Cerebellar nuclear complex (tissue), 1 donor: ENCODE measurements at places on chromosomes 2 and 18.

DNA sequence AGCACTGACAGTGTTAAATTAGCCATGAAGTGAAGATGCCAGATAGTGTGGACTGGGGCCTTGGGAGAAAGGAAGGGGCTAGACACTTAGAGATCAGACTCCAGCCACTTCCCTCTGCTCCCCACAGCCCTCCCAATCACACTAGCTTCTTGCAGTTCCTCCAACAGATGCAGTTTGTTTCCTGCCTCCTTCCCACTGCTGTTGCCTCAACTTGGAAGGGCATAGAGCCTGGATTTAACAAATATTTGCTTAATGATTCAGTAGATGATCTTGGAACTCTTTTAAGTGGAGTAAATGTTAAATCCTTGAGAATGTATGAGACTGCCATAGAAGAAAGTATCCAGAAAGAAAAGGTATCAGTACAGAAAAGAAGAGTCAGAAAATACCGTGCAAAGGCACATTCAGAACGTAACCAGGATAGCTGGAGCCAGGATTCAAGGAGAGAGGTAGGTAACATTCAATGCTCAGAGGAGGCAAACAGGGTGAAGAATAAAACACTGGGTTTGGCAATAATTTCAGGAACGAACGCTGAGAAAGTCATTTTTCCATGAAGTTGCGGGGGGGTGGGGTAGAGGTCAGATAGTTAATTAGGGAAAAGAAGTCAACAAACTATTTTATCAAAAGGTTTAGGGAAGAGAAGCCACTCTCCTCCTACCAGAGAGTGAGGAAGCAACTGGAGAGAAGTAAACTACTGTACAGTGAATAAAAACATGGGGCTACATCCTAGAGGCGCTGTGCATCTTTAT, 1.3 kb upstream of the BZW1 start:
- DNase-seq = no peak

DNA sequence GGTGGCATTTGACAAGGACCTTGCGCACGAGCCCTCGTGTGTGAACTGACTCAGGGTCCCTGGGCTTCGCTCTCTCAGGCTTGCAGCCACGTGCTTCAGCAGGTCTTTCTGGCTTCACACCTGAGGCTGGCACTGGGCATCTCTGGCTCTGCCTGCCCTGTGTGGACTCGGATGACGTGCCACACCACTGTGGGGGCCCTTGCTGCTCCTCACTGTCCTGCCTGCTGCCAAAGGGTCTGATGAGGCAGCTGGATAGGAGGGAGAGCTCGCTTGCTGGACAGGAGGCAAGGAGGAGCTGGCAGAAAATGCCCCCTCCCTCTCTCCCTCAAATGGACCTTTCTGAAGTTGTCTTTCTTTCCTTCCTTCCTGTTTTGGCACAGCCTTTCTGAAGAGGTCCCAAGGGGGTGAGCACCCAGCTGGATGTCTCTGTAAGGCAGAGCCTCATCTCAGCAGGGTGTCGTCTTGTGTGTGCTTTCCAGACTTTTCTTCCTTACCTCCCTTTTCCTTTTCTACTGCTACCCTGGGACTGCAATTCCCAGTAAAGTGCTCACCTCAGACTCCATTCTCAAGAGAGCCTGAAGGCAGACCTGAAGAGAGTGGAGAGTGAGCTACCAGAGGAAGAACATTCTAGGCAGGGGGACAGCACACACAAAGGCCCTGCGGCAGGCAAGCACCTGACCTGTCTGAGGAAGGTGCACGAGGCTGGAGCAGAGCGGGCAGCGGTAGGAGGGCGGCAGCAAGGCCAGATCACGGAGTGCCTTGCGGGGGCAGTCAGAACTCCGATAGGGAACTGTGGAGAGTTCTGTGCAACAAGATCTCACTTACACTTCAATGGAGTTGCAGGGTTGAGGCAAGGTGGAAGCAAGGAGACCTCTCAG, 5.3 kb downstream of the PER2 start:
- DNase-seq = no peak

DNA sequence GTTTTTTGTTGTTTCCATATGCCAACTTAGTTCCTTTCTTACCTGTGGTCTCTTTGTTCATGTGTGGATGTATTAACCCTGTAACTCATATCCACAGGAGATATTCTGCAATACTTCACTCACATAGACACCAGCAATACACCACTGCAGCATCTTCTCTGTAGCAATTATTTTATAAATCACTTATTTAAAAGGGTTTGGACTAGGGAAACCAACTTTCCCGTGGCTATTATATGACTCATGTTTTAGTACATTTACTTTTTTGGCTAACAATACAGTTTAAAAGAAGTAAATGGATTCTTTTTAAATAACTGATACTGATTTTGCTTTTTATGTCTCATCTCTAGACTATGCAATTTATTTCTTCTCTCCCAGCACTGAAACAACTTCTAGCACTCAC, 488.9 kb downstream of the MBD2 start:
- no peak for DNase-seq

DNA sequence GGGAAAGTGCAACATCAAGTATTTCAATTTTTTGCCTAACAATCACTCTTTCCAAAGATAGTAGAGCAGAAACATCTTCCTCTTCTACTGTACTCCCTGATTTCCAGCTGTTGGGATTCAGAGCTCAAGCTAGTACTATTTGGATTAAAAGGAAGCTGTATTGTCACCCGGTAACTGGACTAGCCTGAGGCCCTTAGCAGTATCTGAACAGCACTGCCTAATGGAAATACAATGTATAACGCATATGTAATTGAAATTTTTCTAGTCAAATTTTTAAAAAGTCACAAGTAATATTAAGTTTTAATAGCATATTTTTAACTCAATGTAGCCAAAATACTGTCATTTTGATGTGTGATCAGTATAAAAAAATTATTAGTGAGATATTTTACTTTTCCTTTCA, 86.2 kb downstream of the COX7A2L start:
- DNase-seq = no peak
